Cerebellum (tissue), 4 donors: ENCODE measurements at places on chromosomes 4 and X. TPM values are rescaled to one million over a fixed set of nuclear protein-coding genes. Genes with fewer than 3 reads are reported as not detected.

Gene ZMAT1
- total RNA-seq, result 18.2 TPM

Gene STARD8
- total RNA-seq, result 3.7 TPM

Gene FGG
- 0.64 TPM for total RNA-seq

Gene LARP1B
- total RNA-seq, result 44.5 TPM

Gene RAB39B
- 20.1 TPM for total RNA-seq

Gene RRH
- total RNA-seq, result 0.64 TPM

Gene KLF8
- total RNA-seq, result 18.4 TPM
